Mammary epithelial cell (primary cell): ENCODE measurements at places on chromosomes 12 and 14.

DNA sequence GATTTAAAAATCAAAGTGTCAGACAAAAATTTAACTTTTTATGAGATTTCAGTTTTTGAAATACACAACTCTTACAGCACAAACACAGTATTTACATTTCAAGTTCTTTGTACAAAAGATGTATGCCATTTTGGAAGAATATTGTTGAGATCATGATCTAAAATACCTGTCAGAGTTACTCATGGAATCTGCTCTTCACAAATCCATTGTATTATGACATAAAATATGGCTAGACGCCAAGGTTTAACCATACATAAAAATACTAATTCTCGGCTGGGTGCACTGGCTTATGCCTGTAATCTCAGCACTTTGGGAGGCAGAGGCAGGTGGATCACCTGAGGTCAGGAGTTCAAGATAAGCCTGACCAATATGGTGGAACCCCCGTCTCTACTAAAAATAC, 6.2 kb upstream of the SYCP3 start:
- no peak for DNase-seq

GRCh38 chr14:77108753-77109152, 10.7 kb downstream of the CIPC start:
- DNase-seq, result no peak

- no peak for DNase-seq
Observed at GRCh38 chr12:14505626-14506596, 61.8 kb downstream of the PLBD1 start.

DNA sequence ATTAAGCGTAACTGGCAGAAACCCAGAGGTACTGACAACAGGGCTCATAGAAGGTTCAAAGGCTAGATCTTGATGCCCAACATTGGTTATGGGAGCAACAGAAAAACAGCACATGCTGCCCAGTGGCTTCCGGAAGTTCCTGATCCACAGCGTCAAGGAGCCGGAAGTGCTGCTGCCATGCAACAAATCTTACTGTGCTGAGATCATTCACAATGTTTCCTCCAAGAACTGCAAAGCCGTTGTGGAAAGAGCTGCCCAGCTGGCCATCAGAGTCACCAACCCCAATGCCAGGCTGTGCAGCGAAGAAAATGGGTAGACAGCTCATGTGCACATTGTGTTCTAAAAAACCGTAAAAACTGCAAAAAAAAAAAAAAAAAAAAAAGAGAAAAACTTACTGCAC, 192.3 kb downstream of the MON2 start:
- no peak for DNase-seq

DNA sequence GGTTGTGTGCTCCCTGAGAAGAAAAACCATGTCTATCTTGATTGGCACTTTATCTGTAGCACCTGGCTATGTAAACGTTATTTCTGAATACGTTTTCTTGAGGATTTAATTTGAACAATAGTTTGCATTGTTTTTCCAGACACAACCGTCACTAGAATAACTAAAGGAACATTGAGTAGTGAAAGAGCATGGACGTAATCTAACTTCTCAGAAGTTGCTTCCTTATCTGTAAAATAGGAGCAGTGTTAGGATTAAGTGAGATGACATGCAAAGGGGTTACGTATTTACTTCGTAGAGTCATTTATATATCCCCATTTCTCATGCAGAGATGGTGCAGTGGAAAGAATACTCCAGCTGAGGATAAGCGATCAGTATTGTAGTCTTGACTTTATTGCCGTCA, 8.1 kb downstream of the AEBP2 start:
- DNase-seq, result no peak

- peak; percentile 51 for DNase-seq
Observed at GRCh38 chr12:46266869-46267574, 1.8 kb downstream of the SLC38A1 start.

DNA sequence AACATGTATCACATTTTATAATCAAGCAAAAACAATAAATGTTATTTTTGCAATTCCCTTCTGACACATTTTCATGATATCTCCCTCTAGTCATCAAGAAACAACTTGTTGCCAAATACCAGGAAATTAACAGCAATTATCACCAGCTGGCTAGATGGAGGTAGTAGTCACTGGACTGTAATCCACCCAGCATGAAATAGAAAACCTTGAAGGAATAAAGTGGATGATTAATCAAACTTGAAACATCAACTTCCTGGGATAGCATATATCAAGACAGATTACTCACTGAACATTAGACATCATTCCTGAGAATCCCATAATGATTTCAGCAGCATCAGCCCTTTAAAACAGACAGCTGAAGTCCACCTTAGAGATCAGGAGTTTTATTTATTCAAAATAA, 259.0 kb downstream of the CCDC59 start:
- peak; percentile 35 for DNase-seq
